ENCODE measurements at places on chromosomes 16 and 17.

DNA sequence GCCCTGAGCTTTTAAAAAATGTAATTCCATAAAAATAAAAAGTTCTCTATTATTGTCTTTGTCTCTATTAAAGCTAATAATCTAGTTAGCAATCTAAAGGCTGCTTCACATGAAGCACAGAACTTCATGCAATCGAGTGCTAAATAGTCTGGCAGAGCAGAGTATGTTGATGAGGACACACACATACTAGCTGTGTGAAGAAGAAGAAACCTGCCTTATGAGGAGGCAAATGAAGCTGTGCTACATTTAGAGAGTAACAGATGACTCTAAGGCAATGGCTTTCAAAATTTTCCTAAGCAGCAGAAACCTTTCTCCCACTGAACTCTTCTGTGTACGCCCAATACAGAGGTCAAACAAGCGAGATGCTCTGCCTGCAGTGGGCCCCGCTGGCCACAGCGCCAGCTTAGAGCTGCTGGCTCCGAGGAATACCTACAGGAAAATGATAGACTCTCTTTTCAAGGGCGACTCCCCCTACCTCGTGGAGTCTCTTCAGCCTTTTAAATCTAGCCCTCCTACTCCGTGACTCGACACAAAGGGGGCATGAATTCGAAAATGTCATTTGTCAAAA is 39.2 kb downstream of the GNA13 start:
- no peak for DNase-seq

DNA sequence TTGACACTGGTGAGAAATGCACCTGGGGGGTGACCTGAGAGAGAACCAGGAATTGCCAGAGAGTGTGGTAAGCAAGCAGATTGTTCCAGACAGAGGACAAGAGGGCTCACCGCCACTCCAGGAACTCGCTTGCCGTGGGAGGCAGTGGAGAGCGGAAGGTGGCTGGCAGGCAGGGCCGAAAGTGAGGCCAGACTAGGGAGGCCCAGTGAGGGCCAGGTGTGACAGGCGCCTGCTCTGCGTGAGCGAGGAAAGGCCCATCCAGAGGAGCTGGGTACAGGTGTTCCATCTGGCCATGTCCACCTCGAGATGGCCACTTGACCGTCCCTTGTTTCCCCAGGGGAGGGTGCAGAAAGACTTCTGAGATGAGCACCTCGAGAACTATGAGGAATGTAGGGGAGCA is 11.9 kb upstream of the MYO15B start:
- DNase-seq: no peak

GRCh38 chr16:70788668-70789594 is 12.0 kb downstream of the VAC14 start:
- no peak for DNase-seq

GRCh38 chr17:70969521-70970034 is 800.2 kb downstream of the KCNJ2 start:
- no peak for DNase-seq

DNA sequence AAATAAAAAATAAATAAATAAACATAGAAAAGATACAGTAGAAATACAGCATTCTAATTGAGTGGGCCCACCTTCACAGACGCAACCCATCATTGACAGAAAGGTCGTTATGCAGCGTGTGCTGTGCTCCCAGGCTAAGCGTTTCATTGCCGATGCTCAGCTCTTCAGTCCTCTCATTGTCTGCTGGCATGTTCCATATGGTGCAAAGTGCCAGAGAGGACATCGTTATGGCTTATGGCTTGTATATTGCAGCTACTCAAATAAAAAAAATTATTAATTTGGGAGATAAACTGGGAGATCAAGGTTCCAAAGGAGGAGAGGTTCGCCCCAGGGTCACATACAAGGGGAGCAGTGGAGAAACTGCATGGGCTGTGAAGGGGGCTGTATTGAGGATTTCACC is 11.3 kb upstream of the UBALD2 start:
- DNase-seq: no peak

GRCh38 chr16:88804173-88804551 is 573 bp downstream of the CDT1 start:
- no peak for DNase-seq

- DNase-seq: no peak
Observed at GRCh38 chr17:71709271-71709890, 411.4 kb upstream of the SOX9 start.

DNA sequence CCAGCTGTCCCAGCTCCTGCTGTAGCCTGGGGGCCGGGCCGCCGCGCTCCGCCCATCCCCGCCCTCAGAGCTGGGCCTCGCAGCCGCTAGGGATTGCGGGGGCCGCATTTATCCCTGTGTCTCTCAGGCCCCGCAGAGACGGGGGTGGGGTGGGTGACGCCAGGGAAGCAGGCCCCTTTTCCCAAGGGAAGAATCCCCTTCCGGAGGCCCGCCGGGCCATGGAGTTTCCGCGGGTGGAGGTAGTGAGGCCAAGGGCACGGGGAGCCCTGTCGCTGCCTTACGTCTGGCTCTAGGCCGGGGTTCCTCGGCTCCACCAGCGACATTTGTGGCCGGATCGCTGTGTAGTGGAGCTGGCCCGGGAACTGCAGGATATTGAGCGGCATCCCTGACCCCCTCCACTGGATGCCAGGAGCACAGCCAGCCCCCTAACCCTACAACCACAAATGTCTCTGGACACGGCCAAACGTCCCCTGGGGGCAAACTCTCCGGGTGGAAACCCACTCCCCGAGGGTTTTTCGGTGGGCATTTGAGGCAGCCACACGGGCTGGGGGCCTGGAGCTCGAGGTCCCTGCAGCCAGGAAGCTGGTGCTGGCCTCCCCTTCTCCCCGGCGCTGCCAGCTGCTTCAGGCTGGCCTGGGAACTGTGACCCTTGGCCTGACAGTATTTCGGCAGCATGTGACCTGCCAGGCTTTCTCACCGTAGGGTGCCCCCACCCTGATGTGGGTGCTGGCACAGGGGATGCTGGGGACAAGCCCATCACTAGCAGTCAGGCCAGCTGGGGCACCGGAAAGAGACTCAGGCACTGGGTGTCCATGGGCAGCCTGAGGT is 12.0 kb upstream of the CD300A start:
- DNase-seq: no peak

DNA sequence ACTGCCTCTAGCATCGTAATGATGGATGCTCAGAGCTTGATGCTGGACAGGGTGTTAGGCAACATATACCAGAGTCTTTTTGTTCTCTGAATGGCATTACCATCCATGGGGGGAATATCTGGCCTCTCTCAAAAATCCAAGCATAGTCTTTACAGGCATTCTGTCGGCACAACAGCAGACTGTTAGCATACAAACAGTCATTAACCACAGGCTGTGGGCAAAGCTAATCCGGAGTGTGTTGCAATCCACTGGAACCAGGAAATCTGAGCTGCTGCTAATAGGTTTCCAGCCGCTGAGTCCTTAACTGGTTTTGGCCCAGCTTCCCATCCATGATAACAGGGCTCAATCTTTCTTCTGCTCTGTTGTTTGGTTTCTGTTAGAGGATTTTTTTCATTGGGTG is 371.9 kb downstream of the HS3ST3B1 start:
- no peak for DNase-seq

DNA sequence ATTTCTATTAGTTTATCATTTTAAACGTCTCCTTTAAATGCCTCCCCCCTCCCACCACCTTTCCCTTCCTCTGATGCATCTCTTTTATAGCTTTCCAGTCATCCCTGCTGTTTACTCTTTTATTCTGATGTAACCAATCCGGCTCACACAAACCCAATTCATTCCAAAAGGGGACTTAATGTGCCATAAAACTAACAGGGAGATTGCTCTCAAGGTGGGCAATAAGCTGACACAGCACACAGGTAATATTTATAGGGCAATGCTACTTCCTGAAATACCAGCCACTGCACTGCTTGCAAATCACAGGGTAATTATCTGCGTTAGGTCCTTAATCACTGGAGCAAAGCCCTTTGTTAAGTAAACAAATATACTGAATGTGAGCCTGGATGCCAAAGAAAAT is 23.3 kb upstream of the CA10 start:
- no peak for DNase-seq

Measured in activated CD4-positive, alpha-beta T cell treated with anti-CD3 and anti-CD28 coated beads, Interleukin-2, amount 50 U/mL, for 4 hours (primary cell).